Activated T-helper 1 cell treated with anti-CD3 and anti-CD28 coated beads, Interleukin-12 subunit alpha, Interleukin-12 subunit beta, Interleukin-2, Interleukin-4 antibody, amounts not matched to agents 30 ng/mL and 10 ng/mL and 1 ng/mL, durations not matched to agents 14 hours and 24 hours and 36 hours (primary cell): ENCODE measurements at places on chromosomes 6 and 20. TPM values are rescaled to one million over a fixed set of nuclear protein-coding genes. Genes with fewer than 3 reads are reported as not detected.
A peak's percentile ranks its signal among the peaks of the same experiment; 100 is the strongest.

The LIN28B gene
- not detected in 2 replicates for total RNA-seq

The RBBP8NL gene
- not detected in 2 replicates for total RNA-seq

The EPHA7 gene
- not detected in 2 replicates for total RNA-seq

The KCNK5 gene
- 36.7 and 38.7 TPM in 2 replicates for total RNA-seq

The CYP24A1 gene
- total RNA-seq, result not detected in 2 replicates

The PGBD1 gene
- total RNA-seq, result 1.7 and 2.0 TPM in 2 replicates

The B3GALT4 gene
- 4.4 and 5.6 TPM in 2 replicates for total RNA-seq

- no peaks in the 10 kb centered on the region for H3K27me3 ChIP-seq
- no peak for DNase-seq
- no peaks in the 10 kb centered on the region for H3K4me1 ChIP-seq
- H3K27ac ChIP-seq, result no peak overlapping the region
Measured at GRCh38 chr20:61814726-61815125, 251.0 kb downstream of the TAF4 start.

DNA sequence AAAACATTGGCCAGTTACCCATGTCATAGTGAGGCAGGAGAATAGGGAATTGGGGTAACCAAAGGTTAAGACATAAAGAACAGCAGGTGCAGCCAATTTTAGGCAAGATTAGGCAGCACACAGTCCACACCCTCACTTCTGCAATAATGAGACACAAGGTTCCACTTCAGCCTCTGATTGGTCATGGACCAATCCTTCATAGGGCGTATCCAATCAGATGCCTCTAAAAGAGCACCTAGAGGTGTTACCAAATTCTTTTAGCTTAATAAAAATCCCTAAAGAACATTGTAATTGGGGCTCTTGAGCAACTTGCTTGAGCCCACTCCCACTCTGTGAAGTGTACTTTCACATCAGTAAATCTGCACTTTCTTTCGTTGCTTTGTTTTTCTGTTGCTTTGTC lies 302.4 kb downstream of the PREX1 start:
- H3K27me3 ChIP-seq, result no peaks in the 10 kb centered on the region
- no peaks in the 10 kb centered on the region for H3K36me3 ChIP-seq
- H3K4me1 ChIP-seq, result no peaks in the 10 kb centered on the region
- no peak overlapping the region for H3K4me3 ChIP-seq
- no peak for DNase-seq

DNA sequence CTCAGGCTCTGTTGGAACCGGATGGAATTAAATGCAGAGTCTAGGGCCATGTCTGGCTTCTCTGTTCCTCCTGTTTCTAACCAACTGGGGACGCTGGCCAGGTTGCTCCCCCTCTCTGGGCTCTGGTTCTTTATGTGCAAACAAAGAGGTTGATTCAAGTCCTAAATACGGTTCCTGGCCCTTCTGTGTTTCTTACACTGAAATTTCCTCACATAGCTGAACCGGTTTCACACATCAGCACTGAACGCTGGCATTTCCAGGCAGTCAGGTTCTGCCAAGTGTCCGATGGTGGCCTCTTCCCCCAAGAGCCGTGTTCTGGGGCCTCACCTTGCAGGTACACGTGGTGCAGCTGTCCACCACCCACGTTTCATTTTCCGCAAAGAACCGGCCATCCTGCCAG lies 13.5 kb downstream of the THBS2 start:
- no peak overlapping the region for H3K4me3 ChIP-seq
- H3K36me3 ChIP-seq, result no peaks in the 10 kb centered on the region
- H3K4me1 ChIP-seq, result no peaks in the 10 kb centered on the region
- H3K27ac ChIP-seq, result no peak overlapping the region

DNA sequence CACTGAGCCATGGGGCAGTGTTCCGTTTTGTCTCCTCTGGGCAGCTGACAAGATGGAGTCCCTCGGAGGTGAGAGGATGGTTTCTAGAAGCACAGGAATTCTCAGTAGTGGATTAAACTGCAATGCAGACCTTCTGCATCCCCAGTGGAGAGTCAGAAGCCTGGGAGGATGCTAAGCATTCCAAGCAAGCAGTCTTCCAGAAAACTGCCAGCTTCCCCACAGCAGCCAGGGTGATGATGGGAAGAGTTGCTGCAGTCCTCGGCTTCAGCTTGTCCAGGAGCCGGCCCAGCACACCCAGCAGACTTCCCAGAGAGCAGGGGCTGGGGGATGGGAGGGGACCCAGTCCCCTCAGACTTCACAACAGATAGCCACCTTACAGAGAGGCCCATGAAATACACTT lies 163.6 kb downstream of the LY86 start:
- H3K4me1 ChIP-seq, result peaks cover 30% of the 10 kb centered on the region
- peaks cover 6% of the 10 kb centered on the region for H3K27me3 ChIP-seq
- DNase-seq, result no peak
- no peaks in the 10 kb centered on the region for H3K36me3 ChIP-seq
- H3K27ac ChIP-seq, result no peak overlapping the region

DNA sequence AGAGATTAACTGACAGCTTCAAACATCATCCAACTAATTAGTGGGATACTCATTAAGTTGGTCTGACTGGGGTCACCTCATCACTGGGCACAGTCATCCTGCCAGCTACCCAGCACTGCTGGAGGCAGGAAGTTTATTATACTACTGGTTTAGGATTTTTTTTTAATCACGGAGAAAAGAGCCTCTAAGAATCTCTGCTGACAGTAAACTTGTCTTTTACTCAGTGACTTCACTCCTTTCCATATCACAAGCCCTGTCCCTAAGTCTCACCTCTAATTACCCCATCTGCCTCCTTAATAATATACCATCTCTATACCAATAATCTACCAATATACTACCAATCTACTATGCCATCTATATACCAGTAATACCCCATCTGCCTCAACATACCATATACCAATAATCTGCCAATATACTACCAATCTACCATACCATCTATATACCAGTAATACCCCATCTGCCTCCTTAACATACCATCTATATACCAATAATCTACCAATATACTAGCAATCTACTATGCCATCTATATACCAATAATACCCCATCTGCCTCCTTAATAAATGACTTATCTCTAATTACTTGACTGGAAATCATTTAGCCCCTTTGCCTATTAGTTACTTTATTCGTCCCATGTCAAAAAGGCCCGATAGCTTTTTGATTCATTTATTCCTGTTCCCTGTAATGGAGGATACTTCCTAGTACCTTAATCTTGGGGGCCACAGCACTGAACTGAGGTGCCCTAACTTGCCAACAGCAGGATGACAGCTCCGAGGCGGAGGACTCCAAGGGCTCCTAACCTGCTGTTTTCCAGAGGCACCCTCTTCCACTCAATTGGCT lies 5.0 kb downstream of the ATP5F1E start:
- no peak overlapping the region for H3K4me3 ChIP-seq
- DNase-seq, result no peak
- H3K27me3 ChIP-seq, result no peaks in the 10 kb centered on the region
- H3K27ac ChIP-seq, result peak overlapping the region; percentile 37

- H3K27ac ChIP-seq, result peak overlapping the region; percentile 93
- H3K4me3 ChIP-seq, result peak overlapping the region; percentile 43
- peaks cover 89% of the 10 kb centered on the region for H3K4me1 ChIP-seq
- peak; percentile 78 for DNase-seq
Measured at GRCh38 chr6:90397929-90398674, 101.5 kb upstream of the BACH2 start.

- no peaks in the 10 kb centered on the region for H3K27me3 ChIP-seq
- no peak for DNase-seq
- no peak overlapping the region for H3K27ac ChIP-seq
- no peaks in the 10 kb centered on the region for H3K4me1 ChIP-seq
- no peaks in the 10 kb centered on the region for H3K36me3 ChIP-seq
Measured at GRCh38 chr20:9301129-9302090, 213.0 kb upstream of the LAMP5 start.

- H3K36me3 ChIP-seq, result no peaks in the 10 kb centered on the region
- H3K27me3 ChIP-seq, result no peaks in the 10 kb centered on the region
- H3K4me3 ChIP-seq, result no peak overlapping the region
Measured at GRCh38 chr6:113375950-113376846, 480.9 kb upstream of the MARCKS start.

- H3K4me1 ChIP-seq, result peaks cover 22% of the 10 kb centered on the region
- no peaks in the 10 kb centered on the region for H3K36me3 ChIP-seq
- DNase-seq, result no peak
- H3K4me3 ChIP-seq, result peak overlapping the region; percentile 33
Measured at GRCh38 chr6:21666853-21667681, 73.5 kb downstream of the SOX4 start.

DNA sequence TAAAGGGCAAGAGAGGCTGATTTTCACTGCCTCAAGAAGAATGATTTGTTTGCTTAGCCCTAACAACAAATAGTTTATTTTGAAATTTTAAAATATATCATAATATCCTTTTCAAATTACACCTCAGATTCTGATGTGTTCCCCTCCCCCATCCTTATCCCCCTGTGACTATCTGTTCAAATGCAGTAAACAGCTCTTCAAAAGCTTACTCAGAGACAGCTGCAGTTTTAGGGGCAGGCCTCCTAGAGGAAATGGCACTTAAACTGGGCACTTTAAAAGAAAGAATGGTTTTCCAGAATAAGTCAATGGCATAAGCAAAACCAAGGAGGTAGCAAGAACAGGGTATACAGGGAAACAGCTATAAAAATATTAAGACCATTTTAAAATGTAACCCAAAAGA lies 118.6 kb upstream of the UST start:
- H3K36me3 ChIP-seq, result no peaks in the 10 kb centered on the region
- no peak overlapping the region for H3K27ac ChIP-seq
- H3K27me3 ChIP-seq, result peaks cover 10% of the 10 kb centered on the region
- no peak for DNase-seq

DNA sequence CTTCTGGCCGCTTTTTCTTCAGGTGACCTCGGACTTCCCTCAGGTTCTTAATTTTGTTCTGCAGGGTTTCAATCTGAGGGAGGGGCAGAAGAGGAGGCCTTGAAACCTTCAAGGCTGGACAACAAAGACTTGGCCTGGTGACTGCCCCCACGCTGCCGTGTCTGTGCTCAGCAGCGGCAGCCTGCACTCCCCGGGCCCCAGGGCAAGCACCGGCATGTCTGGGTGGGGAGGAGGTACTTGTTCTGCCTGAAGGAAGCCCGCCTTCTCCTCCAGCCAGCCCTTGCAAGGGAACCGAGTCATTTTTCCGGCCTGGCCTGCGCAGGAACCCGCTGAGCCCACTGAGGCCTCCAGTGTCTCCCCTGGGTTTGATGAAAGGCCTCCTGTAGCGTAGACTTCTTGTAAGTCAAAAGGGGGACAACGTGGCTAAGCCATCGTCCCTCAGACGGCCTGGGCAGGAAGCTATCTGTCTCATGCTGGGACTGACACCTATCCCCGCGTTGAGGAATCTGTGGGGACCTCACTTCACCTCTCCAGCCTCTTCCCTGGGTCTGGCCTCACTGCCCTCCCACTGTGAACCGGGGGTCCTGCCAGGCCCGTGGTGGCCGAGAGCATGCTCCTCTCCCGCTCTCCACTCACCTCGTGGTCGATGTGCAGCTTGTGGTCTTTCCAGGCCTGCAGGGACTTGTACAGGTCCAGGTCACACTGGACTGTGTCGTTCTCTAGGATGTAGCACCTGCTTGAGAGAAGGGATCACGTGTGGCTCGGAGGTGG lies 119.9 kb downstream of the SULF2 start:
- H3K4me1 ChIP-seq, result peaks cover 11% of the 10 kb centered on the region
- H3K27ac ChIP-seq, result peak overlapping the region; percentile 44
- H3K27me3 ChIP-seq, result no peaks in the 10 kb centered on the region
- no peak for DNase-seq
- H3K36me3 ChIP-seq, result peaks cover 7% of the 10 kb centered on the region
- no peak overlapping the region for H3K4me3 ChIP-seq

GRCh38 chr6:38774929-38775707 lies 60.0 kb downstream of the DNAH8 start:
- H3K27ac ChIP-seq, result no peak overlapping the region
- H3K4me1 ChIP-seq, result peaks cover 7% of the 10 kb centered on the region
- peaks cover 5% of the 10 kb centered on the region for H3K27me3 ChIP-seq
- DNase-seq, result no peak
- no peak overlapping the region for H3K4me3 ChIP-seq

- H3K36me3 ChIP-seq, result no peaks in the 10 kb centered on the region
- no peak overlapping the region for H3K27ac ChIP-seq
- H3K27me3 ChIP-seq, result no peaks in the 10 kb centered on the region
- H3K4me3 ChIP-seq, result no peak overlapping the region
Measured at GRCh38 chr6:160859822-160860221, 131.7 kb upstream of the MAP3K4 start.

DNA sequence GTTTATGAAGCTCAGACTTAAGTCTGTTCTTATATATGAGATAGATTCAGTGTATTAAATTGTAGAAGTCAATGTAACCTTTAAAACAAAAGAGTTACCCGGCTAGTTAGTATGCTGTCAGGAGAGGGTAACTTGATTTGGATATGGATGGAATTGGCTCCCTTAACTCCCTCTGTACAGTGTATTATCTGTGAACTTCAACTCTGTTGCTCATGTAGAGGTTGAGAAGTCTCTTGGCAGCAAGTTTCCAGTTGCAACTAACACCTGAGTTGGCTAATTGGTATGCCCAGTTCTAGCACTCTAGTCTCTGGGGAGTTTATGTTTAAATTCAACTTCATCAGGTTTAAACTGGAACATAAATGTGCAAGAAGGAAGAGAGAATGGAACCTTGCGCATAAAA lies 111.0 kb downstream of the NCOA3 start:
- peaks cover 36% of the 10 kb centered on the region for H3K36me3 ChIP-seq
- H3K4me1 ChIP-seq, result peaks cover 75% of the 10 kb centered on the region
- peak overlapping the region; percentile 28 for H3K4me3 ChIP-seq
- peak overlapping the region; percentile 83 for H3K27ac ChIP-seq
- H3K27me3 ChIP-seq, result no peaks in the 10 kb centered on the region
- DNase-seq, result no peak

DNA sequence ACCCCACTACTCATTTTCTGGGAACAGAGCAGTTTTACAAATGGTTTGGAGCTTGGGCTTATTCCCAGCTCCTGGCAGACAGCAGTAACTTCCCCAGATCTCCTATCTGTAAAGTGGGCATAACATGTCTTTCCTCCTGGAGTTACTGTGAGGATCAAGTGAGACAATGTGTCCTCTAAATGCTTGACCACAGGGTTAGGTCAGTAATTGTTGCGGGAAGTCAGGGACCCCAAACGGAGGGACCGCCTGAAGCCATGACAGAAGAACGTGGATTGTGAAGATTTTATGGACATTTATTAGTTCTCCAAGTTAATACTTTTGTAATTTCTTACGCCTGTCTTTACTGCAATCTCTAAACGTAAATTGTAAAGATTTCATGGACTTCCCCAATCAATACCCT lies 15.3 kb upstream of the ZNFX1 start:
- no peak overlapping the region for H3K4me3 ChIP-seq
- no peak overlapping the region for H3K27ac ChIP-seq
- H3K36me3 ChIP-seq, result peaks cover 51% of the 10 kb centered on the region
- DNase-seq, result no peak
- H3K27me3 ChIP-seq, result no peaks in the 10 kb centered on the region

DNA sequence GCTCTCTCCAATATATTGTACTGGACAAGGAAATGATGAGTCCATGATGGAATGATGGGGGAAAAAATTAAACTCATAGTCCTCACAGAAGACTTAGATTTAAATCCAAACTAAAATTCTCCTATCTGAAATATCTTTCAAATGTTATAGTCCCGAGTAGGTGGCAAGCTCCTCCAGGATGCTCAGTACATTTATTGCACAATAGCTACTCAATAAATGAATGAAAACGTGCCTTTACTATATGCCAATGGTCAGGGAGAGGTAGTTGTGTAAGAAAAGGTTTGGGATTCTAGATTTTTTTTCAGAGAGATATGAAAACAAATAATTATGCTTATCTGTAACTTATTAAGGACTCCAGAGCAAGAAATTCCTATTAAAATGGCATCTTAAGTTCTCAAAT lies 32.8 kb downstream of the HS3ST5 start:
- no peaks in the 10 kb centered on the region for H3K4me1 ChIP-seq
- no peak overlapping the region for H3K4me3 ChIP-seq
- DNase-seq, result no peak
- peaks cover 2% of the 10 kb centered on the region for H3K27me3 ChIP-seq
